ENCODE measurements at places on chromosomes 1 and 21.

DNA sequence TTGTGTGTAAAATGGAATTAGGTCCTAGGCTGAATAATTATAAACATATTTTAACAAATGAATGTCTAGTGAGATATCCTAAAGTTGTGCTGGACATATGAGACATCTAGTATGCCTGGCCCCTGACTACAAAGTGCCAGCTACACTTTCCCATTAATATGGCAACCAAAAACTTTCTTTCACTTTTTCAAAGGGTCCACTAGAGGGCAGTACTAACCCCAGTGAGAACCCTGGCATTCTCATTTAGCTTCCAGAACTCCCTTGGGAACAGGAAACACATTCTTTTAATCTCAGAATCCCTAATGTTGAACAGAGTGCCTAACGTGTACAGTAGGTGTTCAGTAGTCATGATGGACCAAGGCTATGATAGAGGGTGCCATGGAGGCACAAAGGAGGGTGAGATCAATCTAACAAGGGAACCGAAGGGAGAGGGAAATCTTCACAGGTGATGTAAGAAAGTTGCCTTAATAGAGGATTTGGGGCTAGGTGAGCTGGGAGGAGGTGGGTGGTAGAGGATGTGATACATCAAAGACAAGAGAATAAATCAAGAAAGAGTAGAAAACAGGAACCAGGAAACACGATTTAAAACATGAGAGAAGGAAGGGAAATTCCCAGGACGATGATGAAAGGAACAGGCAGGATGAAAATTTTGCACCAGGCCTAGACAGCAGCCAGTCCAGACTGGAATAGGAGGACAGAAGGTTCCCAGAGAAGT is 41.6 kb downstream of the NSL1 start:
- DNase-seq, result no peak

- DNase-seq, result no peak
Measured at GRCh38 chr1:208028526-208028925, 117.6 kb upstream of the CD34 start.

- DNase-seq, result peak; percentile 13
Measured at GRCh38 chr1:178310685-178311105, 186.1 kb downstream of the CLEC20A start.

GRCh38 chr1:47849005-47849521 is 148.1 kb downstream of the TRABD2B start:
- DNase-seq, result no peak

DNA sequence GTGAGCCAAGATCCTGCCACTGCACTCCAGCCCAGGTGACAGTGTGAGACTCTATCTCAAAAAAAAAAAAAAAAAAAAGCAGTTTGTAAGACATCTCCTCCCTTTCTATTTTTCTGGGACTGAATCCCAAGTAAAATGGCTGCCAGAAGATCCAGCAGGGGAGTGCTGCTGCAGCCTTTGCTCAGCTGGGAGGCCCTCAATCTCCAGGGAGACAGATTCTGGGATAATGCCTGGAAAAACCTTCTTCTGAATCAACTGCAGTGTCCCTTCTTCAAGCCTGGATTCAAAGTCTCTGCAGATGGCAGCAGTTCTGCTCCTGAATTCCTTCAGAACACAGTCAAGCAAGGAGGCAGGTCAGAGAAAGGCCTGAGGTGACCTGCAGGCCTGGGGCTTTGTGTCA is 191.0 kb upstream of the NRIP1 start:
- DNase-seq, result no peak

DNA sequence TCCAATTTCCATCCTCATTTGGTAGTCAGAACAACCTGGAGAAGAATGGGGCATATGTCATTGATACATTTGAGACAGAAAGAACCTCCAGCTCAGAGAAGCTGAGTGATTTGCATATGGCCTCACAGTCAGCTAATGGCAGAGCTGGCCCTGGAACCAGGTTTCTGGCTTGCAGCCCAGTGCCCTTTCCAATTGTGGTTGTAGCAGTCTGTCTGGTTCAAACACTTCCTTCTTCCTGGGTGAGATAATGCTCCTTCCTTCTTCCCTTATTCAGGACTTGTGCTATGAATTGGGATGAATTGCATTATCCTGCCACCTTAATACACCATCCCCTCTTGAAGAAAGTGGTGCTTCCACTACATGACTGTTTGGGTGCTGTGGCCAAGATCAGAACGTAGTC is 24.2 kb downstream of the SLC5A9 start:
- DNase-seq, result no peak

- no peak for DNase-seq
Measured at GRCh38 chr21:19171585-19171984, 768.0 kb upstream of the TMPRSS15 start.

DNA sequence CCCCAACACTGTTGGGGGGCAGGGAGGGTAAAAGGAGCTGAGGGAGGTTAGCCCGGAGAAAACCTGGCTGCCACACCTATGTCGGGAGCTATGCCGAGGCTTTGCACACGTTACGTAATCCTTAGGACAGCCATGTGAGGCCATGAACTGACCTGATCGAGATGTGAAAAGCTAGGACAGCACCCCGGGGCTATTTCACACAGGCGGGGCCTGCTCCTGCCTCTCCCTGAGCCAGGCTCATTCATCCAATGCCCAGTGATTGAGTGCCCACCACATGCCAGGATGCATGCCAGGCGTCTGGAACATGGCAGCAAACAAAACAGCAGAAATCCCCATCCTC is 30.2 kb downstream of the LDLRAP1 start:
- no peak for DNase-seq

DNA sequence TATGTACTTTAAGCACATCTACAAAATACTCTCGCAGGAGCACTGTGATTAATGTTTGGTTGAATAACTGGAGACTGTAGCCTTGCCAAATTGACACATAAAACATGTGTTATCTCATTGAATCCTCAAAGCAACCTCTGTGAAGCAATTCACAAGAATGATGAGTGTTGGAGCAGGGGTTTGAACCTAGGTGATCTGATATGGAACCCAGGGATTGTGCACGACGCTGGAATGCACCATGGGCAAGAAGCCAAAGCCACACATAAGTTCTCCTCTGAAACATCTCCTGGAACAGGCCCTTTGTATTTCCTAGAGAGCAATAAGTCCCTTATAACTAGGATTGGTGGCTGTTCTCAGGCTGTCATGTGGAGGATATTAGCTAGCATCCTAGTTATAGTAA is 124.6 kb upstream of the IVNS1ABP start:
- DNase-seq, result no peak

GRCh38 chr1:98172578-98172977 is 251.7 kb upstream of the DPYD start:
- DNase-seq, result no peak

DNA sequence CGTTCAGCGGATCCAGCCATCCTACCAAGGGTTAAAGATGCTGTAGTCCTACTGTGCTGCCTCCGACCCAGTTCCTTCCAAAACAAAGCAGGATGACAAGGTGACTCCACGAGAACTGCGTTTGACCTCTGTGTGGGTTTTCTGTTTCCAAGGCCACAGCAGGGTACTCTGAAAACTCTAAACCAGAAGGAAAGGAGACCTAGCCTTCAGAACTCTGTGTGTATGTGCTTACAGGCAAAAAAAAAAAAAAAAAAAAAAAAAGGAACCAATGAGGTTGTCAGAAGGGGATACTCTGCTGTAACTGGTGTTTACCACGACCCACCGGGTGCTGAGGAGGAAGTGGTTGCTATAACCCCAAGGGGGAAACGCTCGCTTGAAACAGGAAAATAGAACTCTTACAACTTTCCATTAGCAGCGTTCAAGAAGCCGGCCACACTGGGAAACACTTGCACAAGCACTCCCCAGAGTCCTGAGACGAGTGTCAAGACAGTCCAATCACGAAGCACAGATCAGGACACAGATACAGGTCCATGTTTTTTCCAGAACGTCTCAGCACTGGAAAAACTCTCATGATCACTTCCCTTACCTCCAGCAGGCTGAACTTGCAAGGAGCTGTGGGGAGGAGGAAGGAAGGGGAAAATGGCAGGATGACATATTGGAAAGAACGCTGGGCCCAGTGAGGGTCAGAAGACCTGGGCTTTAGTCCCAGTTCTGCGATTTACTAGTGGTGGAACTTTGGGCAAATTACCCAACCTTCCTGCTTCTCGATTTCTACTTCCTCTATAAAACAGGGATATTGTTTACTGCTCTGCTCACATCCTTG is 64.0 kb downstream of the ITPKB start:
- peak; percentile 90 for DNase-seq
